ENCODE measurements at places on chromosomes 11 and 22.
A peak's percentile ranks its signal among the peaks of the same experiment; 100 is the strongest.

GRCh38 chr11:60859616-60860250, 4.0 kb upstream of the PTGDR2 start:
- no peak for DNase-seq

DNA sequence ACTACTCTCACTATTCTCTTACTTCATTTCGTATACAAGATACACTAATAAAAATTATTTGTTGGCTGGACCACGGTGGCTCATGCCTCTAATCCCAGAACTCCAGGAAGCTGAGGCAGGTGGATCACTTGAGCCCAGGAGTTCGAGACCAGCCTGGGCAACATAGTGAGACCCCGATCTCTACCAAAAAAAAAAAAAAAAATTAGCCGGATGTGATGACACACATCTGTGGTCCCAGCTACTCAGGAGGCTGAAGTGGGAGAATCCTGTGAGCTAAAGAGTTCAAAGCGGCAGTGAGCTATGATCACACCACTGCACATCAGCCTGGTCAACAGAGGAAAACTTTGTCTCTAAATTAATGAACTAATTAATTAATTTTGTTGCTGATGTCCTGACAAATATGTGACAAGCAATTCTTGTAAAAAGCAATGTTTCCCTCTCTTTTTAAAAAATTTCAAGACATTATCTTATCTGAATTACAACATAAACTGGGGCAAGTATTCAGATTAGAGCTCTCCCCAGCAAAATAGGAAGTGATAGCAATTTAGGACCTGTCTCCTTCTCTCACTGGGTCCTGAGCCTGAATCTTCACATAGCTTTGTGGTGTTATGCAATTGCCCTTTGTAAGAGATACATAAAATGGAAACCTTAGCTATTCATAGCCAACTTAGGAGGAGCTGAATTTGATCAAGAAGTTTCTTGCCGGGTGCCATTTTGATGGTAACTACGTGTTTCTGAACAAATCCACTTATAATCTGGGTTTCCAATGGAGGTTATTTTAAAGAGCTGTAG, 17.6 kb upstream of the TMA7B start:
- no peak for DNase-seq

- no peak for DNase-seq
These were observed 232.1 kb downstream of the ST3GAL4 start for GRCh38 chr11:126587541-126587940.

DNA sequence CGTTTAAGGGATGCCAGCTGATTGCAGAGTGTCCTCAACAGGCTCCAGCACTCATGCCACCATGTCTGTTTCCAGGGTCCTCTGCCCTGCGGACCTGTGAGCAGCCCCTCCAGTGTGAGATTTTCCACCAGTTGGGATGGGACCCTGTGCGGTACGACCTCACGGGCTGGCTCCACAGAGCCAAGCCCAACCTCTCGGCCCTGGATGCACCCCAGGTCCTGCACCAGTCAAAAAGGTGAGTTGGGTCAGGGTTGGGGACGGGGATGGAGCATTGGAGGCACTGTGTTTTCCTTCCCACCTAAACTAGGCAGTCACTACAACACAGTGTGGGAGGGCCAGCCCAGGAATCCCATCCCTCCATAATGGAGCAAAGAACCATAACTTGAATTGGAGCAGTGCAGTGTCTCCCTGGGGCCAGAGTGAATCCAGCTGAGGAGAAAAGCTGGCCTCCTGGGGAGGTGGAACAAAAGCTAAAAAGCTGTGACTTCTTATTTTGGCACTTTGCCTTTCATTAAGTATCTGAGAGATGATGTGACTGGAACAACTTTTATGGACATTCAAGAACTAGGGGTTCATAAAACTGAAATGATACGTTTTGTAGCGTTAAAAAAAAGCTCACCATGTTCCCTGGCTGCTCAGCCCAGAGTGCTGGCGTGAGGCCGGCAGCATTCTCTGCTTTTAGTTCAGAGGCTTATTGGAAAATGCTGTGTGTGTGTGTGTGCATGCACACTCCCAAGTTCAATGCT, 101.8 kb downstream of the MYO18B start:
- no peak for DNase-seq

- no peak for DNase-seq
These were observed 572.6 kb downstream of the INSC start for GRCh38 chr11:15687342-15687741.

DNA sequence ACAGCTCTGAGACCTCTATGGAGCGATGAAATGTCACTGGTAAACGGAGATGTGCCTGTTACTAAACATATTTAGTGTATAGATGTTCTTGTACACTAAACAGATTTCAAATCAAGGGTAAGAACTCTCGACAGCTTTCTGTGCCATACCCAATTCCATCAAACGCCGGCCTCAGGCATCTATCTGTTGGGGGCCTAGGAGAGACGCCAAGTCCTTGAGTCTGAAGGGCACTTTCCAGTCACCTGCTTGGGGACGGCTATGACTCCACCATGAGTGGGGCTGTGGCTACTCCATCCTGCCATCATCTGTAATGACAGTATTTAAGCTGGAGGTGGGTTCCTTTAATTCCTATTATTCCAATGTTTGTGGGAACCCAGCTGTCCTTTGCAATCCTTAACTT, 87.8 kb downstream of the SHANK2 start:
- no peak for DNase-seq

DNA sequence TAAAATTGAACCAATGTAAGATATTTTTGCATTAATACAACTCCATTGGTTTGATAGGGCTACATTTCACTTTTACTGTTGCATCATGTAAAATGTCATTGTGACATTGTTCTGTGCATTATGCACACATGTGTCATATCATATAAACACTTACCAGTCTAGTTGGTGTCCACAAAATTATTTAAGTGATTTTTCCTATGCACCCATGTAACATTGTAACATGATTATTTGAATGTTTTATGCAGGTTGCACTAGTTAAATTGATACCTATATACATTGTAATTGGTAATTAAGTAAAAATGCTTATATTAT, 9.6 kb upstream of the BIRC3 start:
- DNase-seq: no peak

DNA sequence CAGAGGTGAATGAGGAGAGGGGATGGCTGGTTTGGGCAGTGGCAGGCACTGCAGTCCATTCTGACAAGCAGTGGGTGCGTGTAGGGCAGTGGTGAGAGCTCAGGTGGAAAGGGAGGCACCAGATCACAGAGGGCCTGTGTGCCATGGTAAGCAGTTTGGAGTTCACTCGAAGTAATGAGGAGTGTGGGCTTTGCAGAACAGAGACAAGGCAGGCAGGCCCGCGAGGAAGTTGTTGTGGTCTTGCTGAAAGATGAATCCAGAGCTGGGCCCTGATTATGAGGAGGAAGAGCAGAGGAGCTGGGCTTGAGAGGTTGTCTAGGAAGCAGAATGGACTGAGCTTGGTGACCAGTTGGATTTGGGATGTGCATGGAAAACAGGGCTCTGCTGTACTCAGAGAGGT, 1.6 kb upstream of the DNAJB13 start:
- no peak for DNase-seq

DNA sequence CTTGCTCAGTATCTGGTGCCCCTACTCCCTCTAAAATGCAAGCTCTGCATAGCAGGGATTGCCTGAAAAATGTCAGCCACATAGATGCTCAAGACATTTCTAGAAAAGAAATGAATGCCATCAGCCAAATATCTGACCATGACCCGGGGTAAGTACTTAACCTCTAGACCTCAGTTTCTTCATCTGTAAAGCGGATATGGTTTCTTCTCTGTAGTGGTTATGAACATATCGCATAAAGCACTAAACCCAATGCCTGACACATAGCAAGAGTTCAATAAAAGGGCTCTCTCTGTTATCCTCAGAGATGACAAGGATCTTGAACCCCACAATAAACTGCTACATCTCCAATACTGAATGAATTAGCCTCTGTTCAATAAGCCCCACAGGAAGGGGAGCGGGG, 122.6 kb downstream of the ABTB2 start:
- DNase-seq: no peak

DNA sequence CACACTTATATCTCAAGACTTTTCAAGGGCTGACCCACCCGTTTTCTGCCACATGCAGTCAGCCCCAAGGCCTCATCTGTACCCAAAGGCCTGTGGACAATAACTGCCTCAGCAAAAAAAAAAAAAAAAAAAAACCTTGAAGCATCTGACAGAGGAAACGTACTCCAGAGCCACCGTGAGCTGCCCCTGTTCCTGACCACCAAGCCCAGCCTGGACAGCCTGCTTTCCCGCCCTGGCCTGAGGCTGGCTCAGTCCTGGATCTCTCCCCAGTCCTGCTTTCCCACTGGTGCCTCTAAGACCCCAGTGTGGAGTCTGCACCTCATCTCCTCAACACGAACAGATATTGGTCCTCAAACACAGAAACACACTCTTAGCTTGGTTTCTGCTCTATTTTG, 66.5 kb downstream of the SLC35F2 start:
- DNase-seq: no peak

- DNase-seq: no peak
These were observed 155.7 kb upstream of the BLID start for GRCh38 chr11:122271745-122272144.

- peak; percentile 54 for DNase-seq
These were observed 21.6 kb downstream of the SVIP start for GRCh38 chr11:22807855-22808570.

- no peak for DNase-seq
These were observed 77.5 kb downstream of the PPFIBP2 start for GRCh38 chr11:7591107-7591894.

DNA sequence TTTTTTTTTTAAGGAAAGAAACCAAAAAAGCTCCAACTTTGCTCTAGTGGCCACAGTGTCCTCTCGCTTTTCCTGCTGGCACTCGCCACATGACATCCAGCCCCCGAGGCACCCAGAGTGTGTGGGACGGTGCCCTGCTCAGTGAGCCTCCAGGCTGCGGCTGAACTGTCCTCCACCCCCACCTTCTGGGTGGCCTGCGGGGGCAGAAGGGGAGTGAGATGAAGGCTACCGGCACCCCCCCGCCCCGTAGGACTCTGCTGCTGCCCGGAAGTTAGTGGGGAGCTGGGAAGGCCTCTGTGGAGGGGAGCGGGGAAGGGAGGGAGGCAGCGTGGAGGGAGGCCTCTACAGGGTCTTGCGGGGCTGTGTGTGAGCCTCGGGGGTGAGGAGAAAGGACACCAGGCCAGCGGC, 264.4 kb downstream of the CTTN start:
- DNase-seq: no peak

DNA sequence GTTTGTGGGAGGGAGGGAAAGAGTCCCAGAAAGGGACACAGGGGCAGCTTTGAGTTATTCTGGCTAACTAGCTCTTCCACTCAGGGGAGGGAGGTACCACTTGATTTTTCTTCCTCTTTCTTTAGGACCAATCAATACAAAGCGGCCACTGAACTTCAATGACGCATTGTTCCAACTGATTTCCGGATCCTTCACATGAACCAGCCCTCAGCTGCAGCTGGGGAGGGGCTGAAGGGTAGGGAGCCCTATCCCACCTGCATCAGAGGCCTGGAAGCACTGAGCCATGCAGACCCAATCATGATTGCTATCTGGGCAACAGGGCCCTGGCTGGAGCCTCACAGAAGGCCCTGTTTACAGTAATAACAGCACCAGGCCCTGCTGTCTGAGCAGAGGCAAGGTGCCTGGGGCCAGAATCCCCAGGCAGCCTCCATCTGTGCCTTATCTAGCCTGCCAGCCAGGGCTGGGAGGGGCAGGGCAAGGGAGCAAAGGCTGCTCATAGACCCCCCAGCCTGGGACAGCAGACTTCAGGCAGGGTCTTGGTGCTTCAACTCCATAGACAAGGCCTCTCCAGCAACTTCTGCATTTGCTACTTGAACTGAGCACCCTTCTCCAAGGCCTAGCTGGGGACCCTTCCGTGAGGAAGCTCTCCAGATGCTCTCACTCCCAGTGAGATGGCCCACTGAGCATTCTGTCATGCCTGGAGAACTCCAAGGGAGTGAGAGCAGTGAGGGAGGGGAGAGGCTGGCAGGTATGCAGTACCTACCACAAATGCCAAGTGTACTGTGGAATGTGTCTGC, 22.5 kb downstream of the CLPB start:
- no peak for DNase-seq

- DNase-seq: peak; percentile 99
These were observed 141.1 kb upstream of the NARS2 start for GRCh38 chr11:78715639-78716311.

- DNase-seq: no peak
These were observed 41.2 kb upstream of the JAM3 start for GRCh38 chr11:134027671-134028070.

- peak; percentile 42 for DNase-seq
These were observed 4.7 kb downstream of the C11orf87 start for GRCh38 chr11:109426442-109427240.

- DNase-seq: no peak
These were observed 235.3 kb downstream of the CTTN start for GRCh38 chr11:70633610-70634009.

DNA sequence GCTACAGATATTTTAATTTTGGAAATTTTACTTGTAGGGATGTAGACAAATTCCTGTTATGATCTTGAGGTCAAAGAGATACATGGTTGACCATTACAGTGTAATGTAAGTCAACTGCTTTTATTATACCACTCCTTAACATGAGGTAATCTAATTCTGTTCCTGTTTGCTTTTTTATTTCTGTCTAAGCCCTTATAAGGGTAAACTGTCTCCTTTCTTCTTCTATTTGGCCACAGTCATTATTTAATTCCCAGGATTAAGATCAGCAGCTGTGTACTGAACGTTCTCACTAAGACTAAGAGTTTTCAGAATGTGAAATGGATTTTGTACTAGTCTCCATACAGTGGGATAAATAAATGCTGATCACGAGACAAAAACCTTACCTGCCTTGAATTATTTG, 32.8 kb downstream of the C2CD3 start:
- peak; percentile 51 for DNase-seq

- peak; percentile 33 for DNase-seq
These were observed 39.6 kb downstream of the DIXDC1 start for GRCh38 chr11:111976767-111977145.

- DNase-seq: no peak
These were observed 16.0 kb downstream of the PANX1 start for GRCh38 chr11:94144664-94145063.

- DNase-seq: no peak
These were observed 22.8 kb downstream of the GRAP2 start for GRCh38 chr22:39923696-39924095.

DNA sequence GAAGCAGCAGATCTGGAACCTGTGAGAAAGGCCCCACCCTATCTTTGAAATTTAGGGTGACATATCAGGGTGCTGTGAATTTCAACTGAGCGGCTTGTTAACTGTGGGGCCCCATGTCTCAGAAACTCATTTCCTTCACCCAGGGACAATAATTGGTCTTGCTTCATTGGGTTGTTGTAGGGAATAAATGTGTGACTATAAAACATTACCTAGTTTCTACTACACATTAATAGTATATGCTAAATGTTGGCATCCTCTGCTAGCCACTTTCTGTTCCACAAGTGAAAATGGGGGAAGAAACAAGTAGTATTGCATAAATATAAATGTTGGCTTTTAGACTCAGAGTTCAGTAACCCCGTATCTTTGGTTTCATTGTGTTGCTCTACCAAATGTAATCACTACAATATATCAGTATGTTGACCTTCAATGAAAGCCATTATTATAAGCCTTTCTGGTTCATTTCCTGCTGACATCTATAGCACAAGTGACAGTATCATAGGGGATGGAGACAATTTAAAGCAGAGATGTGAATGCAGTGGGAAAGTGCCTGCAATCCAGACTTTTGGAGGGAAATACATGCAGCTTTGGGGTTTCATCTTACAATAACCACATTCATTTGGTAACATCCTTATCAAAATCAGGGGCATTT, 905.5 kb upstream of the RAG2 start:
- DNase-seq: peak; percentile 17

GRCh38 chr11:10379022-10379421, 74.1 kb downstream of the ADM start:
- DNase-seq: peak; percentile 43

Measured in PC-3 (cell line).